Spleen (tissue), 13 donors: ENCODE measurements at places on chromosomes 5 and 9. TPM values are rescaled to one million over a fixed set of nuclear protein-coding genes. Genes with fewer than 3 reads are reported as not detected.

GRCh38 chr5:58875599-58875998 is 292.7 kb downstream of the RAB3C start:
- H3K27me3 ChIP-seq: no peaks in the 10 kb centered on the region
- H3K27ac ChIP-seq: no peak overlapping the region
- DNase-seq: no peak

The CCDC183 gene
- polyA plus RNA-seq: 1.2 TPM

The PCDHB4 gene
- polyA plus RNA-seq: 0.24 TPM

DNA sequence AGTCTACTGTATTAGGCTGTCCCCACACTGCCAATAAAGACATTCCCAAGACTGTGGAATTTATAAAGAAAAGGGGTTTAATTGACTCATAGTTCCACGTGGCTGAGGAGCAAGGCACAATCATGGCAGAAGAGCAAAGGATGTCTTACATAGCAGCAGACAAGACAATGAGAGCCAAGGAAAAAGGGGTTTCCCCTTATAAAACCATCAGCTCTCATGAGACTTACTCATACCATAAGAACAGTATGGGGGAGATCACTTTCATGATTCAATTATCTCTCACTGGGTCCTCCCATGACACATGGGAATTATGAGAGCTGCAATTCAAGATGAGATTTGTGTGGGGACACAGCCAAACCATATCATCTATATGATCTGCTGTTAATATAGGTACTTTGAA is 14.8 kb upstream of the FSTL4 start:
- H3K27ac ChIP-seq: no peak overlapping the region
- no peaks in the 10 kb centered on the region for H3K36me3 ChIP-seq
- no peaks in the 10 kb centered on the region for H3K27me3 ChIP-seq
